ENCODE measurements at places on chromosomes 5 and 9.
A peak's percentile ranks its signal among the peaks of the same experiment; 100 is the strongest.

GRCh38 chr5:137040641-137041340 is 458.3 kb downstream of the SPOCK1 start:
- no peak for DNase-seq

DNA sequence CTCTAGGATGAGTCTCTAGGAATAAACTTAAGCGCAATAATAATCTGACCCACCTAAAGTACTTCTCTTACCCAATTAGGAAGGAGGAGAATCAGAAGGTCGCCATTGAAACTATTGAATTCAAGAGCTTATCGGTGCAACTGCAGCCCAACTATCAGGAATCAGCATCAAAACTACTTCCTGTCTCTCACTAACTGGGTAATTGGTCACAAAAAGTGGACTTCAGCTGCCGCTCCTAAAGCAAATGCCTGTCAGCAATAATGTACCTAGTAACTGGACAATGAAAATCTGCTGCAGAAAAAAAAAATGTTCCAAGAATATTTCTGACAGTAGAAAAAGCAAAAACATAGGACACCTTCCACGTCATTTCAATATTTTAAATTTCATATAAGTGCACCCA is 3.3 kb downstream of the OR1L8 start:
- no peak for DNase-seq

GRCh38 chr5:143085319-143085917 is 315.2 kb downstream of the ARHGAP26 start:
- no peak for DNase-seq

DNA sequence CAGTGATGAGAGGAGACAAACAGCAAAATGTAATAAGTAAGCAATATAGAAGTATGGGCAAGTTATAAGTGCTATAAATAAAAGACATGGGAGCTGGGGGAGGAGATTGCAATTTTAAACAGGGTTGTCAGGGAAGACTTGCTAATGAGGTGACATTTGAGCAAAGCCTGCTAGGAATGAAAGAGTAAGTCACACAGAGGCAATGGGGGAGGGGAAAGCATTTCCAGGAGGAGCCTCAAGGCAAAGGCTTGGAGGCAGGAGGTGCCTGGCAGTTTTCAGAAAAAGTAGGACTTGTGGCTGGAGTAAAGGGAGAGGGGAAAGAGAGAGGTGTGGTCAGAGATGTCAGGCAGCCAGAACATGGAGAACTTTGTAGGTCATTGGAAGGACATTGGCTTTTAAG is 124.4 kb upstream of the NMUR2 start:
- no peak for DNase-seq

DNA sequence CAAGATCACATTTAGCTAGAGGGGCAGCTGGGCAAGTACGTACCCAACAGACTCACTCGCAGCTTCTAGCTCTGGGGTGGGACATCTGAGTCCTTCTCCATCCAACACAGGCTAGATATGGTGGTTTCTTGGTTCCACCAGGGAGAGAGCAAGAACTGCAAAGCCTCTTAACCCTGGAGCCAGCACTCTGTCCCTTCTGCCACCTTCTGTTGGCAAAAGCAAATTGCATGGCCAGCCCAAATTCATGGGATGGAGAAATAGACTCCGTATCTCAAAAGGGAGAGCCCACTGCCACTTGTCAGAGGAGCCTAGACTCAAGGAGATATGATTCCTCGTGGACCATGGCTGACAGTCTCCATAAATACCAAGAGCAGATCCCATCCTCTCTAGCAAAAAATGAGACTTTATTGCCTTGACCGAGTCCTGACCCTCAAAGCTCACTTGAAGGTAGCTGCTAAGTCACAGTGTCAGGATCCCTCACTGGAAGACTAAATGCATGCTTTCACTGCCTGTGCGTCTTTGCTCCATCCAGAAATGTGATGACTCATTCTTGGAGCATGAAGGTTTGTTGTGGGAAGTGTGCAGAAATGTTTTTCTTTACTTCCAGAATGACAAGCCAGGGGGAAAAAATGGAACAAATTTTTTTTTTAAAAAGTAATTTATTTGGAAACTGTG is 28.8 kb upstream of the ROR2 start:
- peak; percentile 88 for DNase-seq

DNA sequence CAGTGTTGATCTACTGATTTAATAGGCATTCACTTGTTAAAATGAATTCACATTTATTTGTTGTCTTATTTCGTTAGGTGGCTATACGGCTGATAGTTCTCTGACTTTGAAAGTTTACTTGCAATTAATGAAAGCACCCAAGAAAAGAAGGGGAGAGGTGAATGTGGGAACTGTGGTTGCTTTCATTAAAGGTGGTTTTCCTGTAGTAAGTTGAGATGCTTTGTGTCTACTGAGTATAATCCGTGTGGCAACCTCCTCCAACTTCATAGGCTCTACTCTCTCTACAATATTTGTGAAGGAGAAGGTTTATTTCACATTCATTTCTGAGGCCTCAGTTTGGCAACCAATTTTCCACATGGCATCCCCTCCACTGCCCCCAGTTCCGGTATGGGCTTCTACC is 12.8 kb upstream of the MACIR start:
- no peak for DNase-seq

GRCh38 chr9:10265153-10265631 is 347.6 kb downstream of the PTPRD start:
- peak; percentile 71 for DNase-seq

GRCh38 chr5:5881294-5881693 is 458.8 kb downstream of the ICE1 start:
- no peak for DNase-seq

DNA sequence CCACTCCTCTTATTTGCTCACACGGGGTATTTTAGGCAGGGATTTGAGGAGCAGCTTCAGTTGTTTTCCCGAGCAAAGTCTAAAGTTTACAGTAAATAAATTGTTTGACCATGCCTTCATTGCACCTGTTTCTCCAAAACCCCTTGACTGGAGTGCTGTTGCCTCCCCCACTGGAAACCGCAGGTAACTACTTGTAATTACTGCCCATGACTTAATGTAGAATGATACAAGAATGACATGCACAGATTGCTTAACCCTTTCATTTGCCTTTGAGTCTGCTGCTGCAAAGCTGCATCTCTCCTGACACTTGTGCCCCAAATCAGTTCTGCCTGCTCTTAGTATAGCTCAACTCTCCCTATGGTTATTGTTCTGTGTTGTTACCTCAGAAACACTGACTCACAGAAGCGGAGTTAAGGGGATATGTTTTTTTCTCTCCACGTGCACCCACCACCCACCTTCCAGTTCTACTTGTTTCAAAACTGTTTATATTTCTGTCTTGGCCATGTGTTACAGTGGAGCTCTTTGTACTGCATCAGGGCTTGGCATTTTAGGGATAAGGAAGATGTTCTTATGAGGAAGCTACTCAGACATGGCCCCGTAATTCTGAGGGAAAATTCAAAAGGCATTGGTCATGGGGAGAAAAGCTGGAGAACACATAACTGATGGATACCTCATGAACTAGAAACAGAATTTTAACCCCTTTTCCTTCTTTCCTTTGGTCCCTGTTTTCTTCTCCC is 2.3 kb downstream of the ADRB2 start:
- no peak for DNase-seq

GRCh38 chr9:107905308-107906020 is 415.9 kb upstream of the KLF4 start:
- no peak for DNase-seq

- DNase-seq, result no peak
Measured at GRCh38 chr5:73307645-73308355, 134.8 kb downstream of the TMEM174 start.

GRCh38 chr5:372996-373709 is 51.6 kb downstream of the AHRR start:
- DNase-seq, result no peak

DNA sequence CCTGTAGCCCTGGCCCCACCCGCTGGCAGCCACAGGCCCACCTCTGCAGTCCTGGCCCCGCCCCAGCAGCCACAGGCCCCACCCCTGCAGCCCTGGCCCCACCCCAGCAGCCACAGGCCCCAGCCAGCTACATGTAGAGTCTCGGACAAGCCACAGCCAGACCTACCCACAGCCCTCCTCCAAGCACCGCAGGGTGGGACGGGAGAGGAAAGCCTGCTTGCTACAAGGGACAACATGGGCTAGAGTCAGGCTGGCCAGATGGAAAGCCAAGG is 49.5 kb upstream of the SARDH start:
- no peak for DNase-seq

GRCh38 chr5:69043655-69043996 is 50.2 kb upstream of the SLC30A5 start:
- DNase-seq, result no peak

DNA sequence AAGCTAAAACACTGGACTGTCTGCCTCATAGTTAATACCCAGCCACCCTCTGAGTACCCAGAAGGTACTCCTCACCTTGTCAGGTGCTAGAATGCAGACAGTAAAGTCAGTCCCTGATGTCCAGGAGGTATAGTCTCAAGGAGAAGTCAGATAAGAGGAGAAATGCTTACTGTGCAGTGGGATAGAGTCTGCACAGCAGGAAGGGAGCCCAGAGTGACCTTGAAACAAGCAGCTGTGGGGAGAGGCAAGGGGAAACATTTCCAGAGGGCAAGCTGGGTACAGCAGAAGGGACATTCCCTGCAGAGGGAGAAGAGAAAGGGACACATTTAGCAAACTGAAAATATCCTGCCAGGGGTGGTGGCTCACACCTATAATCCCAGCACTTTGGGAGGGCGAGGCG is 122.7 kb downstream of the GCNT1 start:
- DNase-seq, result no peak

DNA sequence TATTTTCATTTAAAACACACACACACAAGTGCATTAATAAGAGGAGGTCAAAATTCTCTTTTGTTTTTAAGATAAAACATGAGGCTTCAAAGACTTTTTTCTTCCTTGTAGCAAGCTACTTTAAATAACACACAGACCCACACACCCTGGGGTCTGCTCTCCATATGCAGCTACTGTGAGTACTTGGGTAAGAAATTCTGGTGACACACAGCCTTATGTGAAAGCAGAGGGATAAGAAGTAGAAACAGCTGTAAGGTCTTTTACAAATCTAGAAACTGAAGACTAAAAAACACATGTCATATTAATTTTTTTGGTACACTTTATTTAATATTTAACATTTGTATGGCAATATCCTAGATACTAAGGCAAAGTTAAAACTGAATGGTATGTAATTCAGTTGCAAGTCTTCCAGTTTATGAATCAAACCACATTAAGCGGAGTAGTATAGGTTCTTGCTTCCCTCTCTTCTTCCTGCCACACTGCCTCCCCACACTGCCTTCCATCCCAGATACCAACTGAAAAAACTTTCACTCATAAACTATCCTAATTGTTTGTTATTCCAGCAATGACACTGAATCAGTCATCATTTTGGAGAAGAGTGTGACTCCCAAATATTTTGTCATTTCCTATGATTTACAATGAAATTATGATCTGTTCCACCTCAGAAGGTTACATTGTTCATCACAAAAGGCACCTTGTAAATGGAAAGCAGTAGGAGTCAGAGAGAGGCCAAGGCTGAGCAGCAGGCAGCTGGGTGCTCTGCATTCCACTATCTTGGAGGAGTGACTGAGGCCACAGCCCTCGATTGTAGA is 92.0 kb downstream of the PLCXD3 start:
- DNase-seq, result peak; percentile 27

DNA sequence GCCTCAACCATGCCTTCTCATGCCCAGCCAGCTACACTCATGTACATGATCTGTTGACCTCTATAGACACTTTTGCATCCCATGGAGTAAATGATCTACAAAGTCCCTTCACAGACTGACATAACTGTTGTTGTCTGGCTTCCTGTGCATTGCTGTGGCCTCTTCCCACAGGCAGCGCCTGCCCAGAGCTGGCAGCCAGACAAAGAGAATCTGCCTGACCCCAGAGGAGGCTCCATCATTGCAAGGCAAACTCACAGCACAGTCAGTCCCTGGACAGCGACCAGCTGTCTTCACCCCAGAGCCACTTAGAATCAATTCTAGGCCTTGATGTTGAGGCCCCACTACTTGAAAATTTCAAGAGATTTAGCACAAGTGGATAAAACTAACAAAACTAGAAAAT is 65.5 kb downstream of the INSYN2B start:
- no peak for DNase-seq

- no peak for DNase-seq
Measured at GRCh38 chr9:34034698-34035065, 14.0 kb downstream of the UBAP2 start.

DNA sequence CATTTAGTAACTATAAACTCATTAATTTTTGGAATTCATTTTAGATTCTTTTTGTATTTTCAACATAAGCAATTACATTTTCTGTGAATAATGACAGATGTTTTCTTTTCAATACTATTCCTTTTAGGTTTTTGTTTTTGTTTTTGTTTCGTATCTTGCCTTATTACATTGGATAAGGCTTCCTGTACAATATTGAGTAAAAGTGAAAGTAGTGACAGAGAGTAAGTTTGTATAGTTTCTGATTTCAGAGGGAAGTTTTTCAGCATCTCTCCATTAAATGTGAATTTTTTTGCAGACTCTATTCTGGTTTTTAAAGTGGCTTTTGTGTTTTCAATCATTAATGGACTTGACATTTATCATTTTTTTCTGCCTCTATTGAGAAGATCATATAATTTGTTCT is 12.8 kb upstream of the CAMK4 start:
- DNase-seq, result no peak

DNA sequence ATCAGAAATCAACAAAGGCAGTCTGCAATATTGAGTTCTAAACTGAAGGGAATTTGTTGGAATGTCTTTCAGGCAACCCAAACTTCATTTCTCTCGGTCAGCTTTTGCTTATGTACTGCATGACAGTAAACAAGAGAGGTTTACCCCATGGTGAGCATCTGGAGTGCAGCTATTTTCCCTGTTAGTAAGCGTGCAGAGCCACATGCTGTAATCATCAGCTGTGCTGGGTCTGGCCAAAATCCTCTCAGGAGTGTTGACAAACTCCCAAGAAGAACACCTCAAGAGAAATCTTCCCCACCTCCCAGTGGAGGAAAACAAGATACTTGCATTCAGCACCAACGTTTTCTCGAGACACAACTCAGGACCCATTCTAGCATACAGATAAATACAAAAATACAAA is 83.6 kb upstream of the ADAMTSL1 start:
- no peak for DNase-seq

DNA sequence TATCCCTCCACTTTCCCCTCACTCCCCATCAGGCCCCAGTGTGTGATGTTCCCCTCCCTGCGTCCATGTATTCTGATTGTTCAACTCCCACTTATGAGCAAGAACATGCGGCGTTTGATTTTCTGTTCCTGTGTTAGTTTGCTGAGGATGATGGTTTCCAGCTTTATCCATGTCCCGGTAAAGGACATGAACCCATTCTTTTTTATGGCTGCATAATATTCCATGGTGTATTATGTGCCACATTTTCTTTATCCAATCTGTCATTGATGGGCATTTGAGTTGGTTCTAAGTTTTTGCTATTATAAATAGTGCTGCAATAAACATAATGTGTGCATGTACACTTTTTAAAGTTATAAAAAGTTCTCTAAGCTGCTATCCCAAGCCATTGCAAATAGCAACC is 75.6 kb downstream of the ERBIN start:
- DNase-seq, result no peak

- no peak for DNase-seq
Measured at GRCh38 chr5:5588386-5588785, 165.9 kb downstream of the ICE1 start.

GRCh38 chr5:181035991-181036815 is 3.9 kb upstream of the BTNL9 start:
- DNase-seq, result no peak

- DNase-seq, result no peak
Measured at GRCh38 chr5:56985936-56986625, 34.2 kb upstream of the MIER3 start.

Measured in non-pigmented ciliary epithelial cell (primary cell).